Stimulated activated CD4-positive, alpha-beta T cell treated with anti-CD3 and anti-CD28 coated beads, Interleukin-4, amount 100 ng/mL, for 24 hours (primary cell): ENCODE measurements at places on chromosomes 3 and 15.

DNA sequence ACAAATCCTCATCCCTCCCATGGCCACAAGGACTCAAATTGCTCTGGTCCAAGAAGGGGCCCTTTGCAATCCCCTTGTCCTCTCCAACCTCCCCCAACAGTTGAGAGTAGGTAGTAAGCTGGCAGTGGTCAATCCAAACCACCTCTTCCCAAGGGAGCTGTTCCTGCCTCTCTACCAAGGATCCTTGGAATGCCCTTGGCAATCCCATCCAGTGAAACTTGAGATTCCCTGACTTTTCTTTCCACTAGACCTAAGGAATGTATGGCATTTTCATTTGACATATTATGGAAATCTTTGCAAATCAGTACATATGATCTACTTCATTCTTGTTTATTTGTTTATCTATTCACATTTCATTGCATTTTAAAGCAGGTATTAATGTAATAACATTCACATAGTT lies 4.8 kb upstream of the RBP2 start:
- no peak for DNase-seq

DNA sequence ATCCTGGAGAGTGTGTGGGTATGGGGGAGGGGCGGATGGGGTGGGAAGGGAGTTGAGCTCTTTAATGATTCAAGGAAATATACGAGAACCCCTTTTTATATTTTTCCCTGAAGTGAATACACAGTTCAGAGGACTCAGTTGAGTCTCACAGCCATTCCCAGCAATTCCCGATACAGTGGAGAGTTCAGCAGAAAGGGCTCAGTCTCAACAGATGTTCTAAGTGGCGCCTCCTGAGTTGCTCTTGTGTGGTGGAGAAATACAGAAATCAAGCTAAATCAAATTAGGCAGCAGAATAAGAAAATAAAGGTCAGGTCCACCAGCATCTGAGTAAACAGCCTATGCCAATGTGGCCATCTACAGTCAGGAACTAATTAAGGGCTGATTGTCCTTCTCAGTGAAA lies 372.1 kb downstream of the NR2F2 start:
- no peak for DNase-seq

DNA sequence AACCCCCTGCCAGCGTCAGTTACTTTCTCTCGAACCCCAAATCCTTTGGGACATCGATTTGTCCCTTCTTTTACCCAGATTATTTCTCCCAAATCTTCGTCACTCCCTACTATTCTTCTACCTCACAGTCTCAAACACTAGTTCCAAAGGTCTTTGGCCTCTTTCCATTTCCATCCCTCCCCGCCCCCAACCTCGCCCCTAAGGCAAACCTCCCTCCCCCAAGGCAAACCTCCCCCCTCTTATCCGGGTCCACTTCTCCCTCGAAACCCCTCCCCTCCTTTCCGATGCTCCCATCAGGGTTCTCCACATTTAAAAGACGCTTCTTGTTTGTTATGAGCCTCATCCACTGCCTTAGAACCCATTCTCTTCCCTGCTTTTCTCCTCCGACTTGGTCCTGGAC lies 583 bp downstream of the EAF1 start:
- no peak for DNase-seq

GRCh38 chr15:63405683-63406390 lies 24.2 kb upstream of the CA12 start:
- no peak for DNase-seq

- DNase-seq: no peak
Measured at GRCh38 chr3:98994128-98994762, 92.8 kb upstream of the DCBLD2 start.
